Right ventricle myocardium superior (tissue), 1 donor: ENCODE measurements at places on chromosomes 12 and 14. TPM values are rescaled to one million over a fixed set of nuclear protein-coding genes. Genes with fewer than 3 reads are reported as not detected.

Gene IFT43
- total RNA-seq: 25.1 TPM

Gene RTL1
- not detected for total RNA-seq

Gene TAS2R42
- total RNA-seq: not detected

Gene ZFHX2
- 0.97 TPM for total RNA-seq

Gene CLEC6A
- not detected for total RNA-seq

Gene NKX2-1
- total RNA-seq: not detected

Gene ANKRD33
- not detected for total RNA-seq

- no peak for DNase-seq
These were observed 89.7 kb downstream of the GLT1D1 start for GRCh38 chr12:128942960-128943477.

- DNase-seq: no peak
These were observed 4.2 kb upstream of the TRHDE start for GRCh38 chr12:72267974-72268373.

- peak; percentile 86 for DNase-seq
These were observed 28.4 kb upstream of the GPR132 start for GRCh38 chr14:105093431-105094192.

- DNase-seq: no peak
These were observed 170.0 kb upstream of the RMST start for GRCh38 chr12:97292588-97292987.

- DNase-seq: no peak
These were observed 16.8 kb downstream of the FAM181A start for GRCh38 chr14:93943930-93944329.

DNA sequence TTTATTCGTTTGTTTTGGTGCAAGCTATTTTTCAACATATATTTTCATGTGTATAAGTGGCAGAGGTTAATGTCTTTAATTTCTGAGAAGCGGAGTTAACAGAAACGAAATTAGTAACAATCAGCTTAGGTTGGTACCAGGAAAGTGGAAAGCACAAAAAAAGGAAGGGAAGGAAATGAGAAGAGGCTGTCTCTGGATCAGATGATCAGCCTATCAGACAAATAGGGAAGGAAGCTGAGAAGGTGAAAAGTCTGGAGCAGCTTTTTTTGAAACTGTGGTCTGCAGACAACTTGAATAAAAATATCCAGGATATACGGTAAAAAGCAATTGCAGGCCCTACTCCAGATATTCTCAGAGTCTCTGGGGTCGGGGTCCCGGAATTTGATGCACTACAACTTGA, 265.0 kb downstream of the SSPN start:
- no peak for DNase-seq

- no peak for DNase-seq
These were observed 6.6 kb downstream of the P2RX7 start for GRCh38 chr12:121139286-121139685.

GRCh38 chr14:45633220-45633984, 380.4 kb upstream of the MIS18BP1 start:
- DNase-seq: no peak

DNA sequence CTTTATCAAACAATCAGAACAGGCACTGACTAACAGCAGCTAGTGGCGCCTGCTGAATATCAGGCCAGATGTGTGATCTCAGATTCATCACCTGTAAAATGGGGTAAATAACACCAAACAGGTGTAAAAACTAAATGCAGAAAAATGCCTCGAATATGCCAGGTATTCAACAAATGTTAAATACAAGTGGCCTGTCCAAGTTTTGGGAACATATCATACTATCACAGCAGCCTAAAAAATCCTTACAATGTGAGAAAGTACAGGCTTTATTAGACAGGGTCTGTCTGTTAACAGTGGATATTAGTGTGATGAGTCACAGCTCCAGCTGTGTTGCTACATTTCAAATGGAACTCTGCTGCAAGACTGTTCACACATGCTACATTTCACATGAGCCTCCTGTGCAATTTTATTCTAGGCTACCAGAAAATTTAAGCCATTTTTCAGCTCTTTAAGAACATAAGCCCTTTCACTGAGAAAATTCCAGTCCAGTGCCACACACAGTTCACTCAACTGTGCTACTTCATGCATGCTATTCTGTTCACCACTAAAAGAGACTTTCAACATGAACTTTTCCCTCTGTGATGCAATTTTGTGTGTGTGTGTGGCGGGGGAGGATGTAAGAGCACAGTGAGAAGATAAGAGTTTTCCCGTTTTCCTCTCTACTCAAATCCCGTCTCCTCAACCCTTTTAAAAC, 56.7 kb downstream of the MSRB3 start:
- DNase-seq: peak; percentile 40

- no peak for DNase-seq
These were observed 49.5 kb downstream of the SLC38A1 start for GRCh38 chr12:46219132-46219876.
